ENCODE measurements at places on chromosomes 3 and 15.

DNA sequence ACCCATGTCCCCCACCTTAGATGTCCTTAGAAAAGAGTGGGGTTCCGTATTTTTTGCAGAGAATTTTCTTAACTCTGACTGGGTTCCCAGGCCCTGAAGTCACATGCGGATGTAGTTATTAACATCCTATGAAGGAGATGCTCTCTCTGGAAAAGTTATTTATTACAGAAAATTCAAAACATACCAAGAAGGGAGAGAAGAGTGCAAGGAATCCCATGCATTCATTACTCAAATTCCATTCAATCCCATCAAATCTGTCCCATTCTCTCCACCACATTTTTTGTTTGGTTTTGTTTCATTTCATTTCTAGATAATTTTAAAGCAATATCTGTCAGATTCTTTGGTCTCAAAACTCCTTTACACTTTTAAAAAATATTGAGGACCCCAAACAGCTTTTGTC lies 34.3 kb upstream of the ANKRD34C start:
- H3K27ac ChIP-seq: no peak overlapping the region
- peaks cover 4% of the 10 kb centered on the region for H3K4me1 ChIP-seq
- no peaks in the 10 kb centered on the region for H3K36me3 ChIP-seq

GRCh38 chr15:80694611-80695098 lies 455 bp upstream of the ABHD17C start:
- H3K4me1 ChIP-seq: no peaks in the 10 kb centered on the region
- H3K4me3 ChIP-seq: peak overlapping the region; percentile 84
- peak; percentile 31 for DNase-seq

GRCh38 chr3:9098716-9099675 lies 135.7 kb upstream of the RAD18 start:
- H3K4me3 ChIP-seq: no peak overlapping the region
- no peaks in the 10 kb centered on the region for H3K4me1 ChIP-seq
- H3K36me3 ChIP-seq: peaks cover under 1% of the 10 kb centered on the region
- no peak for DNase-seq
- no peak overlapping the region for H3K27ac ChIP-seq

- no peak overlapping the region for H3K4me3 ChIP-seq
- no peaks in the 10 kb centered on the region for H3K36me3 ChIP-seq
- no peaks in the 10 kb centered on the region for H3K4me1 ChIP-seq
- no peaks in the 10 kb centered on the region for H3K27me3 ChIP-seq
- DNase-seq: no peak
Observed at GRCh38 chr15:54282228-54282836, 304.1 kb downstream of the UNC13C start.

DNA sequence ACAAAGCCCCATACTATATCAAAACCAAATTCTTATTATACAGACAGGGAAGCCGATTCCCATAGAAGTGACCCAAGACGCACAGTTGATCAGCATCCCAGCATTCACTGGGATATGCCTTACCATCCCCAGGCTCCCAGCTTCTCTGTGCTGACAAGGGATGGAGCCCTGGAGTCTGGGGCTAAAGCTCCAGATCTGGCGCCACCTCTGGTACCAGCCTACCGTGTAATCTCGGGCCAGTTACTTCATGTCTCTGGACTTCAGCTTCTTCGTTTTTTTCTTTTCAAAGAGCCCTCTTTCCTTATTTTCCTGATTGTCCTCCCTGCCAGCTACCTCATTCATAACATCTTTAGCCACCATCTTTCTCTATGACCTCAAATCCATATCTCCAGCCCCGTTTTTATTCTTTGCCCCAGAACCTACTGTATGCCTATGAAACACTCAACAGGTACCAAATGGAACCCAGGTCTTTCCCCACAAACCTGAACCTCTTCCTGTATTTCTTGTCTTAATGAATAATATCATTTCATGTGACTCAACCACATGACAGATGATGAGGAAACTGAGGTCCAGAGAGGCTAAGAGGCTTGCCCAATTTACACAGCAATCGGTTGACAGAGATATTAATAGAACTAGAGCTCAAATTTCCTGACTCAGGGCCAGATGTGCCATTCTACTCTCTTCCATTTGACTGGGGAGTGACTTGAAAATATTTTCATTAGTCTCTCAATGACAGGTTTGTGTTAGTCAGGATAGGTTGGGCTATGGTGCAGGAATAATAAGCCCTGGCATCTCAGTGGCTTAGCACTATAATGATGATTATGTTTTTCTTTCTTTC lies 85.4 kb upstream of the TLE3 start:
- no peak for DNase-seq
- H3K4me3 ChIP-seq: no peak overlapping the region
- no peaks in the 10 kb centered on the region for H3K36me3 ChIP-seq
- no peak overlapping the region for H3K27ac ChIP-seq

Data from heart left ventricle (tissue), 16 donors.